ENCODE measurements at places on chromosomes 4 and X. TPM values are rescaled to one million over a fixed set of nuclear protein-coding genes. Genes with fewer than 3 reads are reported as not detected.

The TCEAL7 gene
- total RNA-seq, result 2.3 TPM

The MAOB gene
- total RNA-seq, result 137 TPM

DNA sequence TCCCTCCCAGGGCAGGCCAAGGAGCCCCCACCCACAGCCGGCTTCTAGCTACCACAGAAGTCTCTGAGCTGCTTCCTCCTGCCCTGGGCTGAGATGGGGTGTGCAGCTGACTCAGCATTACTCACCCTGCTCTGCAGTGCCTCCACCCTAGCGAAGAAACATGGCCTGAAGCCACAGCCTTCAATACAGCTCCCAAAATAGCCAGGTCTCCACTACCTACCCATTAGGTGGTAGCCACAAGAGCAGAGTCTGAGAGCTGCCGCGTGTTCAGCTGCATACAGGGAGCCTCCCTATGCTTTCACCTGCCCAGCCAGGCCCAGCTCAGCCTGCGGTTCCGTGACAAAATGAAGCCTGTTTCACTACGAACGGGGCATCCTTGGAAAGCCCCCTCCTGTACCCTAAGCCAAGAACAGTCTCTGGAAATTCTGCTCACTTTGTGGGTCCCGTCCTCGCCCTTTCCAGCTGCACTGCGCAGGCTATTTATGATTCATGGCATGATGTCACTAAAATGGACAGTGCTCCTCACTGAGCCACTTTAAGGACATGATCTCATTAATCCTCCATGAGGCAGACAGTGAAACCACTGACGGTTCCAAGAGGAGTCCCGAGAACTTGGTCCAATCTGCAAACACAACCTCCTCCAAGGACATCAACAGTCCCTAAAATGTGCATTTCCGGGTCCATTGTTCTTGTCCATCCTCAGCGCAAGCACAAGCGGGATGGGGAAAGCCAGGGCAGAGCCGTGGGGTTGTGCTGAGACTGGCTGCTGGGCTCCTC is 20.2 kb downstream of the WDR1 start:
- peak; percentile 74 for DNase-seq
- H3K36me3 ChIP-seq, result peaks cover 5% of the 10 kb centered on the region
- H3K4me1 ChIP-seq, result peaks cover 97% of the 10 kb centered on the region
- peak overlapping the region; percentile 81 for H3K27ac ChIP-seq
- H3K4me3 ChIP-seq, result no peak overlapping the region

GRCh38 chr4:185290018-185290607 is 80.7 kb downstream of the SNX25 start:
- peaks cover 6% of the 10 kb centered on the region for H3K36me3 ChIP-seq
- H3K4me1 ChIP-seq, result no peaks in the 10 kb centered on the region
- no peak overlapping the region for H3K27ac ChIP-seq
- H3K4me3 ChIP-seq, result no peak overlapping the region
- DNase-seq, result no peak

DNA sequence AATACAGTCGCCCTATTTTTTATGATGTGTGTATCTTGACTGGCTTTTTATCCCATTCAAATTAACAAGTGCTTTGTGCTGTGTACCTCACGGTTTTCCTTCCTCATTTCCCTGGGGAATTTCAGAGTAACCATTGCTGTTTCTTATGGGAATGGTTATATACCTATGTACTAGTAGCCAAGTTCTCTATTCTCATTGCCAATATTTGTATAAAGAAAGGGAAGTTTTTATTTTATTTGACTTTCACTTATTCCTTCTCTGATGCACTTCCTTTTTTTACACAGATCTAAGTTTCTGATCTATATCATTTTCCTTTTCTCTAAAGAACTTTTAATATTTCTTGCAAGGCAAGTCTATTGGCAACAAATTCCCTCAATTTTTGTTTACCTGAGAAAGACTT is 181.3 kb downstream of the SOWAHB start:
- peaks cover 13% of the 10 kb centered on the region for H3K4me1 ChIP-seq
- H3K27me3 ChIP-seq, result no peaks in the 10 kb centered on the region
- H3K36me3 ChIP-seq, result no peaks in the 10 kb centered on the region
- H3K27ac ChIP-seq, result no peak overlapping the region
- DNase-seq, result no peak

GRCh38 chr4:140088323-140088967 is 65.5 kb downstream of the MAML3 start:
- H3K4me3 ChIP-seq, result no peak overlapping the region
- no peaks in the 10 kb centered on the region for H3K36me3 ChIP-seq
- no peaks in the 10 kb centered on the region for H3K27me3 ChIP-seq
- H3K4me1 ChIP-seq, result peaks cover 2% of the 10 kb centered on the region
- DNase-seq, result no peak

The ERVMER34-1 gene
- 1.9 TPM for total RNA-seq

DNA sequence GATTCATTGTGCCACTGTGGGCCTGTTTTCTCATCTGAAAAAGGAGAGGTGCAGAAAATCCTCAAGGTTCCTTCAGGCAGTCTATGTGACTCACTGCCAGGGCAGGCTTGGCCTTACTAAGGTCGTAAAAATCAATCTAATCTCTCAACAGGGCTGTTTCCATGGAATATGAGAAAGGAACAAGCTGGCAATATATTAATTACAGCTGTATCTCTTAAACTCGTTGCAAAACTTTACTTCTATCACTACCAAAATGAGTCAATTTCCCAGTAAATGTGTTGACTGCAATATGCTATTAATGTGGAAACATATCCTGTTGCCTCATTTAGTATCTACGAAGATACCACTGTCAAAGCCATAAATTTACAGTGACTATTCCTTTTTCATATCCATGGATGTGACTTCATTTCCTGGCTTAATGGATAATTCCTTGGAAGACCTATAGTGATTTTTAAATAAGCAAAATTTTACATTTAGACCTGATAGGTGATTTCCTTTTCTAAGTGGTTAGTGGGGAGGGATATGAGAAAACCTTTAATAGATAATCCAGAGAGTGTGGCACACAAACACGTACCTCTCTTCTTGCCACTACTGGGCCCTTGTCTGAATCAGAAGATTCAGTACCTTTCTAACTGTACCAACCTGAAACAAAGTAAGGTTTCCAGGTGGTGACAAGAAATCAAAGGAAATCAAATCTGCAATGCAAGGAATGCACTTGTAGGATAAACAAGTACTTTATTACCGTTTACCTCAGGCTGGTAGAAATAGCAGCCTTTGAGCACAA is 127.4 kb upstream of the FTHL17 start:
- H3K4me3 ChIP-seq, result no peak overlapping the region
- no peaks in the 10 kb centered on the region for H3K36me3 ChIP-seq
- H3K27me3 ChIP-seq, result no peaks in the 10 kb centered on the region
- H3K4me1 ChIP-seq, result no peaks in the 10 kb centered on the region

GRCh38 chrX:133668225-133668931 is 253.1 kb upstream of the GPC4 start:
- peaks cover 39% of the 10 kb centered on the region for H3K27me3 ChIP-seq
- H3K27ac ChIP-seq, result no peak overlapping the region
- no peaks in the 10 kb centered on the region for H3K36me3 ChIP-seq
- no peaks in the 10 kb centered on the region for H3K4me1 ChIP-seq
- DNase-seq, result no peak
- H3K4me3 ChIP-seq, result no peak overlapping the region

DNA sequence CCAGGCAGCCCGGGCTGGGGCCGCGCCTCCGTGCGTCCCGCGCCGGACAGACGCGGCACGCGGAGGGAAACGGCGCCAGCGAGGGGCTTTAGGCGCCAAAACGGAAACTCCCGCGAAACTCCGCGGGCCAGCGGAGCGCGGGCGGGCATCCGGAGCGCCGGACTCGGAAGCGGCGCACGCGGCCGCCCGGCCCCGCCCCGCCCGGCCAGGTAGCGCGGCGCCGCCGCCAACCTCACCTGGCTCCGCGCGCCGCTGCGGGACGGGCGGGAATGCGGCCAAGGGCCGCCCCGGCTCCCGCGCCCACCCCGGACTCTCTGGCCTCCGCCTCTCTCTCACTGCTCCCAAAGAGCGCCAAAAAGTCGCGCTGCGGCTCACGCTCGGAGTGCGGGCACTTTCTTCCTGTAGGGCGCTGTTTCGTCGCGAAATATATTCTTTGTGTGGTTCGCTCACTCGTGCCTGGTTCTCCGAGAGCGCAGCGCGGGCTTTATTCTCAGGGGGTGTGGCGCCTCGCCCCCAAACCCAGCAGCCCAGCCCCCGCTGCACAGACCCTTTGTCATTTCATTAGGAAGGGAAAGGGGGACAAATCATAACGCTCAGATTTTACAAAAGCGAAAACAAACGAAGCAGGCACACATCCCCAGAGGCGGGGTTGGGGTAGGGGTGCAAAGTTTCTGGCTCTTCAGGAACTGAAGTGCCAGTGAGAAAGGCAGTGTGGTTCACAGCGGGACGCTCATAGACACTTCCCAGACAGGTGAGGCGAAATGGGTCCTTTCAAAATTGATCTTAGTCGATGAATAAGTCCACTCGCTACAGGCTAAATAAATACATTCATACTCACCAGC is 961 bp upstream of the MBNL3 start:
- H3K4me3 ChIP-seq, result peak overlapping the region; percentile 71
- H3K4me1 ChIP-seq, result peaks cover 3% of the 10 kb centered on the region
- peak; percentile 7 for DNase-seq
- H3K27me3 ChIP-seq, result peaks cover 52% of the 10 kb centered on the region
- no peaks in the 10 kb centered on the region for H3K36me3 ChIP-seq

The GAGE12F gene
- total RNA-seq, result not detected

All from heart right ventricle (tissue), 16 donors.